ENCODE measurements at places on chromosomes 3 and 15. TPM values are rescaled to one million over a fixed set of nuclear protein-coding genes. Genes with fewer than 3 reads are reported as not detected.

SERINC4 gene
- not detected for total RNA-seq

RLBP1 gene
- not detected for total RNA-seq

GRCh38 chr3:126656371-126657134, 1.6 kb upstream of the TXNRD3 start:
- H3K27me3 ChIP-seq: peaks cover 28% of the 10 kb centered on the region
- no peaks in the 10 kb centered on the region for H3K4me1 ChIP-seq
- H3K27ac ChIP-seq: no peak overlapping the region
- H3K36me3 ChIP-seq: no peaks in the 10 kb centered on the region

DNA sequence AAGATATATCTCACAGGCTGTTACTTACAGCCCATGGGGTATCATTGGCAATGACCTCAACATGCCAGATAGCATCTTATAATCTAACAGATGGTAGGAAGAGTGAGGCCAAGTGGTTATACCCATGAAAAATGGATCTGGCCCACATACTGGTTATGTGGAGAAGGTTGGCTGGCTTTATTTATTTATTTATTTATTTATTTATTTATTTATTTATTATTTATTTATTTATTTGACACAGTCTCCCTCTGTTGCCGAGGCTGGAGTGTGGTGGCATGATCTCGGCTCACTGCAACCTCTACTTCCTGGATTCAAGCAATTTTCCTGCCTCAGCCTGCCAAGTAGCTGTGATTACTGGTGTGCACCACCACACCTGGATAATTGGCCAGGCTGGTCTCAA, 11.6 kb downstream of the FBXO40 start:
- peaks cover 19% of the 10 kb centered on the region for H3K4me1 ChIP-seq
- DNase-seq: no peak
- no peak overlapping the region for H3K27ac ChIP-seq
- no peaks in the 10 kb centered on the region for H3K36me3 ChIP-seq
- H3K4me3 ChIP-seq: no peak overlapping the region

GRCh38 chr3:133383175-133383574, 16.7 kb upstream of the BFSP2 start:
- no peak overlapping the region for H3K4me3 ChIP-seq
- H3K36me3 ChIP-seq: no peaks in the 10 kb centered on the region
- H3K27me3 ChIP-seq: no peaks in the 10 kb centered on the region
- H3K27ac ChIP-seq: no peak overlapping the region
- no peaks in the 10 kb centered on the region for H3K4me1 ChIP-seq

DNA sequence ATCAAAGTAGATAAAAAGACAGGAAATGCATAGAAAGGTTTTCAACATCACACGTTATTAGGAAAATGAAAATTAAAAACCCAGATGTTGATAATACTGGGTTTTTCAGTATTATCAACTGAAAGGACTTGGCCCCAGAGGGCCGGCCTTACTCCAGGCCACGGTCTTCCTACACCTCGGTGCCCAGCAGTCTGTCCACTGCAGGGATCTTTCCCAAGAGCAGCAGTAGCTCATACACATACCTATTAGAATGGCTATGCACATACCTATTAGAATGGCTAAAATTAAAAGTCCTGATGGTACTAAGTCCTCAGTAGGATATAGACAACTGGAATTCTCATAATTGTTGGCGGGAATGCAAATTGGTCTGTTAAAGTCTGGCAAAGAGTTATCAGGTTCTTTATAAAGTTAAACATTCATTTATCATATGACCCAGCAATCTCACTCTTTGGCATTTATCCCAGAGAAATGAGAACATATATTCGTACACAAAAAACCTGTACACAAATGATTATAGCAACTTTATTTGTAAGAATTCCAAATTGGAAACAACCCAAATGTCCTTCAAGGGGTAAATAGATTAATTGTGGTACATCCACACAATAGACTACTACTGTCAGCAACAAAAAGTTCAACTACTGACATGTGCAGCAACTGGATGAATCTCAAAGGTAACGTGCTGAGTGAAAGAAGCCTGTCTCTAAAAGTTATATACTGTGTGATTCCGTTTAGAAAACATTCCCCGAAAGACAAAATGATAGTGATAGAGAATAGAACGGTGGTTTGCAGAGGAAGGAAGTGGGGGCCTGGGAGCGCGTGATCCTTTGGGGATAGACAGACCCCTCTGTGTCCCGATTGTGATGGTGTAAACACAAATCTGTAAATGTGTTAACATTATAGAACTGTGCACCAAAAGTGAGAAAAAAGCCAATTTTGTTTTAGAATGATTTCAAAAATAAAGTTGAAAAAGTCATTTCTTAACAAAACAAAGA, 62.3 kb downstream of the MCTP2 start:
- H3K4me1 ChIP-seq: no peaks in the 10 kb centered on the region
- H3K27me3 ChIP-seq: no peaks in the 10 kb centered on the region

DNA sequence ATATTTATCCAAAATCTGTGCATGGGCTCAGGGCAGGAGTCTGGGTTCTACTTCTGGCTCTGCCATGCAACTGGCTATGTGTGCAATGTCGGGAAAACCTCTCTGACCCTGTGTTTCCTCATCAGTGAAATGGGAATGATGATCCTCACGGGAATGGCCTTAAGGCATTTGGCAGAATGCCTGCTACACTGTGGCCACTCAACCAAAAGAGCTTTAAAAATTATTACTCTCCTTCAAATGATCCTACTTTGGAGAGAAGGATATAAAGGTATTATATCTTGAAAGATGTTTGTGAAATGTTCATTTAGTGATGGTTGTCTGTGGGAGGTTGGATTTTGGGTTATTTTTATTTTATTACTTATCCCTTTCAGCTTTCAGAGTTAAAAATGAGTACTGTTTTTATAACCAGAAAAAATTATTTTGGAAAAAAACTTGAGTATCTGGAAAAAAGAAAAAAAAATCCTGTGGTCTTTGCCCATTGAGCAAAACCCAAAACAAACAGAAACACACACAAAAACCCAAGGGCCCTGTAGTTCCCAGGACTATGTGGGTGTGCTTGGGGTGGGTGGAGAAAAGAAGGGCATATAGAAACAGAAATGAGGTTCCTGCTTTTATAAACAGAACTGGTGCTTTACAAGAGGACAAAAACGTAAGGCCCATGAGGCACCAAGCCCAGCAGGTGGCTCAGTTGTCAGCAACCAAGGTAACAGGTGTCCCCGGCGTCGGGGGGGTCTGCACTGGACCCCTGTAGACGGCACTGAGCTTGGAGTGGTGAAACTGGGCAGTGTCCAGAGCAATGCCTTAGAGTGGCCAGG, 22.0 kb downstream of the RGMA start:
- no peak for DNase-seq
- no peak overlapping the region for H3K27ac ChIP-seq
- H3K4me3 ChIP-seq: no peak overlapping the region
- no peaks in the 10 kb centered on the region for H3K27me3 ChIP-seq
- peaks cover 68% of the 10 kb centered on the region for H3K4me1 ChIP-seq

DNA sequence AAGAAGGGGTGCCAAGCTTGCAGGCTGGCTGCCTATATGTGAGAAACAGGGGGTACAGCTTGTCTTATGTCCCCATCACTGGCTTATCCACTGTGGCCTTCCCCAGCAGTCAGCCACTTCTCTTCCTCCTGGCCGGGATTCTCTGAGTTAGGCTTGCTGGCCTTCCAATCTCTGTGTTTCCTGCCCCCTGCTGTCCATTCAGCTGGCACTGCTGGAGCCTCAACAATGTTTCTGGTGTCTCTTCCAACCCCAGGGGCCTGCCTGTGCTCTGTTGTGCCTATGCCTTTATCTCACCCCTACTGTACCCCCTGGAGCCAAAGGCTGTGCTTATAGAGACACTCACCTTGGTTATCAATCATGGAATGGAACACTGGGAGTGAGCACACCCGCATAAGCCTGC, 36.5 kb downstream of the ANAPC13 start:
- no peaks in the 10 kb centered on the region for H3K4me1 ChIP-seq
- H3K4me3 ChIP-seq: no peak overlapping the region
- DNase-seq: peak; percentile 82
- no peaks in the 10 kb centered on the region for H3K36me3 ChIP-seq

DNA sequence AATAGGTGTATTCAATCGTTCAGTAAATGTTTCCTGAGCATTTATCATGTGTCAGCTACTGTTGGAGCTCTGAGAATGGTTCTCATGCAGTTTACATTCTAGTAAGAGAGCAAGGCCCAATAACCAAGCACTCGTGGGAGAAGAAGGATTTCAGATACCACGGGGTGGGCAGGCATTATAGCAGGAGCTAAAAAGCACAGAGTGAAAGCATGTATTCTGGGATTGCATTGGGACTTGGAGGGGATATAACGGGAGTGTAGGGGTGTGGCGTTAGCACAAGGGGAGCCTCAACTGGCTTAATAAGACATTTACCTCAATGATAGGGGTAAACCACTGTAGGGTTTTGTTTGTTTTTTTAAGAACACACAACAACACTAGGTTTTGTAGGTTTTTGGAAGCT, 1.6 kb upstream of the SIAH2 start:
- H3K27ac ChIP-seq: no peak overlapping the region
- peaks cover 33% of the 10 kb centered on the region for H3K4me1 ChIP-seq
- H3K4me3 ChIP-seq: no peak overlapping the region
- H3K27me3 ChIP-seq: peaks cover 45% of the 10 kb centered on the region
- no peak for DNase-seq
- H3K36me3 ChIP-seq: no peaks in the 10 kb centered on the region

DNA sequence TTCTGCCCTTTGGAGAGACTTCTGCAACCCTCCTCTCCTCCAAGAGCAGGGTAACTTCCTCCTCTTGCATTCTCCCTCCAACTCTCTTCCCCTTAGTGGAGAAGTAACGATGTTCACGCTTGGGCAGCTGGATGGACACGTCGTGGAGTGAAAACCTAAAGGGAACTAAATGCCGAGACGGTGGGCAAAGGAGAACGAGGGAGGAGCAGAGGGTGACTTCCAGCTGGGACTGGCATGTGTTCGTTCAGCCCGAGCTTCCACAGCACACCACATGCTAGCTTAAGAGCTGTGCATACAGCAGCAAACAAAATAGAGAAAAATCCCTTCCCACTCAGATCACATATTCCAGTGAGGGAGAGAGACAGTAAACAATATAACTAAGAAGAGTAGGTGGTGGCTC, 179.8 kb downstream of the SLCO3A1 start:
- no peak overlapping the region for H3K4me3 ChIP-seq
- no peak for DNase-seq
- no peaks in the 10 kb centered on the region for H3K27me3 ChIP-seq
- H3K36me3 ChIP-seq: no peaks in the 10 kb centered on the region
- peaks cover 21% of the 10 kb centered on the region for H3K4me1 ChIP-seq
